ENCODE measurements at places on chromosomes 13 and 19.

DNA sequence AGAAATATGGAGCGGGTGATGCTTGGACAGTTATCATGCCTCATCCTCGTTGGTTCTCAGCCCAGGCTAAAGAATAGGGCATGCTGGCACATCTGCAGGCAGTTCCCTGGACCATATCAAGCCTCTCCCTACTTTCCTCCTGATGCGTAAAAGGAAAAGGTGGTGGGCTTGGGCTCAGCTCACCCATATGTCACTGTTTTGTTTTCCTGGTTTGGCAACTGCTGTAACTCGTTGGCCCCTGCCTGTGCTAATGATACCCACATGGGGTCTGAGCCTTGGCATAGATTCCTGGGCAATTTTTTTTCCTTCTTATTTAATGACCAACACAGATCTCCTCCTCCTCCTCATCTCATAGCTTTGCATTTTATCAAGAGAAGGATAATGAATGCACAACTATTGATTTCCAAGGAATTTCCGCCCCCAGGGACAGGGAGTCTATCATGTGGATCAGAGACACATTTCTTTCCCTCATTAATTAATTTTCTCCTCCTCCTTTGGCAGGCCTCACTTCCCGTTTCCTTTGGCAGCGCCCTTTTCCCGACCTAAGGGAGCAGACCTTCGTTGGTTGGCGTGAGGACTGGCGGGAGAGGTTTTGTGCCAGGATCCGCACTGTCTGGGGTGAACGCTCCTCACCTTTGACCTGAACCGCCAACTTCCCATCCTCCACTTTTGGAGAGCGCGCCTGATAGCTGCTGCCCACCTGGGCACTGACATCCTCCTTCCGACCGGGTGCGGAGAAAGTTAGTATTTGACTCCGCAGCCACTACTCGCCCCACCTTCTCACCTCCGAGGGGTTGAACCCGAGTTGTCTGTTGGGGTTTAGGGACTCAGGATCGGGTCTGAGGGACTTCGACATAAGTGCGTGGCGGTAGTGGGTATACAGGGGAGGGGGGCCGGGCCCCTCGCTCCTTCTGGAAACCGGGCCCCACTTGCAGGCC lies 3.4 kb upstream of the POU4F1 start:
- DNase-seq, result no peak

- no peak for DNase-seq
Observed at GRCh38 chr13:29901710-29902631, 51.6 kb upstream of the UBL3 start.

DNA sequence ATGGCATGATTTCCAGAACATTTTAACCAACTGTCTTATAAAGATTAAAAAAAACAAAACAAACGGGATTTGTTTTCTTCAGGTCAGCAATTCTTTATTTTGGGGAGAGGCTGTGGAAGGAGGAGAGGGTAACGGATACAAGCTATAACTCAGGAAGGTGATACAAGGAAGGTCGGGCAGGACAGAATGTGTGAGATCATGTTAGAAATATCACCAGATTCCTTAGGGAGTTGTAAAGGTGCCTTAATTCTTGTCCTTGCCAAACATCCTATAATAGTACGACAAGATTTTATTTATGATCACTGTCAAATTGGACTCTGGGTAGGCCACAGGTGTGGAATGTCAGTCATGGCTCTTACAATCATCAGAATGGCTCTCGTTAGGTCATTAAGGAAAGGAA lies 503.1 kb downstream of the DIAPH3 start:
- DNase-seq, result no peak

DNA sequence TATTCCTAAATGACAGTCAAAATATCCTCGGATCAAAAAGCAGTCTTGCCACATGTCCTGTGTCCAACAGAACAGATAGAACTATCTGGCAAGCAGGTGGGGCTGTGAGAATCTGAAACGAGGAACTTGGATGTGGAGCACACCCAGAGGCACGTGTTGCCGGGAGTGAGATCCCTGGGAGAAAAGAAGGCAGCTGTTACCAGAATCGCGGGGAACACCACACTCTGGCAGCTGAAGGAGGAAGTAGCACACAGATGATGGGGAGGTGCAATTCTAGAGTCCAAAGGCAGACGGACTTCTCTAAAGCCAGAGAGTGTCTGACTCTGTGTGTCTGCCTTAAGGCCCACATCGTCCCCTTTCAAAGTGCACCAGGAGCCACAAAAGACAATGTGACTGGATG lies 22.3 kb downstream of the SLC7A1 start:
- DNase-seq, result no peak

DNA sequence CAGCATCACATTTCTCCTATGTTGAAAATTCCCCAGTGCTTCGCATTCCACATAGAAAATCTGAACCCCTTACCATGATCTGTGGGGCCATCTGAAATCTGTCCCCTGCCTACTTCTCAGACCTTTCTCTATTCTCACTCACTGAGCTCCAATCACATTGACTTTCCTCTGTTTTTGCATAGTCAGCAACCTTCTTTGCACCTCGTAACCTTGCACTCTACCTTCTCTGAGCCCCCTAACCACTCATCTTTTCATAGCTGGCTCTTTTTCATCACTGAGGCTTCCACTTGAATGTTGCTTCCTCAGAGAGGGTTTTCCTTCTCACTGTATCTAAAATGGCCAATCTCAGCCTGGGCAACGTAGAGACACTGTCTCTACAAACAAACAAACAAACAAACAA lies 286.3 kb downstream of the GPC5 start:
- no peak for DNase-seq

- no peak for DNase-seq
Observed at GRCh38 chr13:58329746-58330145, 698.2 kb downstream of the PCDH17 start.

DNA sequence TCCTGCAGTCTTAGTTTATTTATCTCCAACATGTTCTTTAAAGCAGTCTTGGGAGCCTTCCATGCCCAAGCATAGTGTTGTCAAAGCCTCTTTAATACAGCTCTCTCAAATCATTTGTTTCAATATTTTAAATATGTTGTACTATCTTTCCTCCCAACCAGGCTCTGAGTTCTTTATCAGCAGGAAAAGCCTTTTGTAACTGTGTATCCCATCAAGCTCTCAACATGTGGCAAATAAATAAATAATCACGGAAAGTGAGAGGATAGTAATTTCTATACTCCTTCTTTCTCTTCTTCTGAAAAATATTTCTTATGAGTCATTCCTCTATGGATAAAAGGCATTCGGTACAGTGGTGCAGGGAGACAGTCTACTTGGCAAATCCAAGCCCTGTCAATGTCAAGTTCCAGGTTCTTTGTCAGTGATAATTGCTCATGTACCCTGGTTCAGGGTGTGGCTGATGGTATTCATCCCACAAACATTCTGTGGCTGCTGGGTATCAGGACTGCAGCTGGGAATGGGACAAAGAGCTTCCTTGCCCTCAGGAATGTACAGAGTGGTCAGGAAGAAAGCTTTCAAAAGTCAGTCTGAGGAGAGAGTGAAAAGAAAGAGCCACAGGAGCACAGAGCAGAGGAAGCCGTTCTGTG lies 384.3 kb downstream of the EFNB2 start:
- no peak for DNase-seq

GRCh38 chr13:74675972-74676371 lies 541.8 kb upstream of the KLF12 start:
- DNase-seq, result no peak

GRCh38 chr19:8116437-8117293 lies 32.7 kb downstream of the FBN3 start:
- DNase-seq, result no peak

DNA sequence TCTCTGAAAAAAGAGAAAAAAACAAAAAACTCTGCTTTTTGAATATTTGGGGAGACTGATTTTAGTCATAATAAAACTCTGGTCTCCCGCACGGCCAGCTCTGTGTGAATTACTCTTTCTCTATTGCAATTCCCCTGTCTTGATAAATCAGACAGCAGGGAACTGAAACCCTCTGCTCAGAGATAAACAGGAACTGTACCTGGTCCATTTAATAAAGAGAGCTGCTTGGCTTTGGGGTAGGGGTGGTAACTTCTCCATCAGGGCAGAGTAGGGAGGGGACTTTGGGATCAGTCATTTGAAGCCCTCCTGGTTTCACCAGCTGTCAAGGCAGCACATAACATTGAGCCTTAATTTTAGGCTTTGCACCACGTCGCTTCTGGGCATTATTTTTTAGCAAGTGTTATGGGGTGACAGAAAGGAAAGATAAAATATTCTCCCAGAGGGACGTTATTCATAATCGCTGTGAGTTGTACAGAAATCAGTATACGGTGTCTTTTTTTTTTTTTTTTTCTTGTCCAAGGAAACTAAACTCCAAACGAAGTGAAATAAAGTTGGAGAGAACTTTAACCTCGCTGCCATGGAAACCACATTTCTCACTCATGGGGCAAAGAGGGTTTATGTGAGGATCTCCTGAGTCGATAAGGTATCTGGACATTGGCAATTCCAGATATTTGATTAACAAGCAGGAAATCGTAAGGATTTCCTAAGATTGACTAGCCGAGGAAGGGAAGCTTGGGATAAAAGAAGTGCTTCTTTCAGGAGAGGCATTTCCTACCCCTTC lies 99.0 kb upstream of the MRI1 start:
- DNase-seq, result no peak

GRCh38 chr13:44784708-44785080 lies 204.6 kb downstream of the NUFIP1 start:
- DNase-seq, result no peak

DNA sequence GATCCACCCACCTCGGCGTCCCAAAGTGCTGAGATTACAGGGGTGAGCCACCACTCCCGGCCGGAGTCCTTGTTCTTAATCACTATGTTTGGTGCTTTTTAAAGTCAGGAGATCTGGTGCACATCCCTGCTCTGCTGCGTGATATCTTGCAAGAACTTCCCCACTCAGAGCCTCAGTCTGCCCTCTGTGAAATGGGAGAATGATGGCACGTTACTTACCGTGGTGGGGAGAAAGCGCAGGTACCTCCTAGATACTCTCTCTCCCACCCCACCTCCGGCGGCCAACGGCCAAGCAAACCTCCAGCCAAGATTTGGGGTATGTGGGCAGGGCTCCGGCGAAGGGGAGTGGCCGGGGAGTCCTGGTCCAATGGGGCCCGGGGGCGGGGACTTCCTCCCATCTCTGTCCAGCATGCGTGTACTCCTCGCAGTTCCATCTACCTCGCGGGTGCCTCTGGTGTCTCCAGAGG lies at the start of gene RYR1:
RYR1 (plus strand) TSS at position 424 of the 466 bp plus-strand sequence. CDS start 139 bp downstream, outside the sequence.
- peak; percentile 74 for DNase-seq

GRCh38 chr19:14369399-14370168 lies 11.7 kb upstream of the ADGRE5 start:
- DNase-seq, result no peak

GRCh38 chr19:5313307-5313706 lies 27.3 kb downstream of the PTPRS start:
- no peak for DNase-seq

GRCh38 chr19:48648134-48648533 lies 2.1 kb upstream of the CA11 start:
- no peak for DNase-seq

DNA sequence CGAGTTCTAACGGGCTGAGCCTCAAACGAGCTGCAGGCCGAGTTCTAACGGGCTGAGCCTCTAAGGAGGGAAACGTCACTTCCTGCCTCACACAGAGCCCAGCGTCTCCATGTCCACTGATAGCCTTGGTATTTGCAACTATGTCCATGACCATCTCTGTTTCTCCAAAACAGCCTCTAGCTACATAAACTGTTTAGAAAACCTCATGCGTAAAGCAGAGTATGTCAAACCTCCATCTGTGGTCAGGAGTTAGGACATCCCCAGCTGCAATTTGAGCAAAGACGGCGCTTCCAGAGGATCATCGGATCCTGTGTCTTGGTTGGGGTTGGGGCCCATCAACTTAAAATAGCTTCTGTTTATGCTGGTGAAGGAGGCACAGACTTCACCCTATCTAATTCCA lies 20.8 kb downstream of the RASA3 start:
- no peak for DNase-seq

- no peak for DNase-seq
Observed at GRCh38 chr19:35558400-35559280, 4.8 kb downstream of the ATP4A start.

GRCh38 chr13:20332361-20333096 lies 100.4 kb upstream of the GJB6 start:
- DNase-seq, result no peak

- DNase-seq, result no peak
Observed at GRCh38 chr19:51681286-51681941, 11.7 kb upstream of the SPACA6 start.

DNA sequence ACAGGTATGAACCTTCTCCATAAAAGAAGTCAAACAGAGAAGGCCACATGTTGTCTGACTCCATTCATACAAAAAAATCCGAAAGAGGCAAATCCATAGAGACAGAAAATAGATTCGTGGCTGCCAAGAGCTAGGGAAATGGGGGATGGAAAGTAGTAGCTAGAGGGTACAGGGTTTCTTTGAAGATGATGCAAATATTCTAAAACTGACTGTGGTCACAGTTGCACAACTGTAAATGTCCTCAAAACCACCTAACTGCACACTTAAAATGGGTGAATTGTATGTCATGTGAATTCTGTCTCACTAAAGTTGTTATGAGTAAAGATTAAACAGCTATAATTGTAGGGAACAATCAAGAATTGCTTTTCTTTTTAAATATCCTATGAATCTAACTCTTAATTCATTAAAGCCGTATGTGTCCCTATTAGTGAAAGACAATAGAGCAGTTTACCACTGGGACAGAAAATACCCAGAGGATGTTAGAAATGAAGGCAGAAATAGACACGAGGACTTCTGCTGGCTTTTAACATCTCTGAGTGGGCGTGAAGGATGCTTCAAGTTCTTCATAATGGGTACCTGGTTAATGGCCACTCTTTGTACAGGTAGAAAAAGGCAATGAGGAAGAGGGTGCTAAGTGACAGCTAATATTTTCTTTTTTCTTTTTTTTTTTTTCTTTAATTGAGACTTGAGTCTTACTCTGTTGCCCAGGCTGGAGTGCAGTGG lies 21.2 kb downstream of the INSR start:
- no peak for DNase-seq

GRCh38 chr19:33212436-33213172 lies 13.0 kb downstream of the SLC7A10 start:
- no peak for DNase-seq
